ENCODE measurements at places on chromosomes 12 and 14. TPM values are rescaled to one million over a fixed set of nuclear protein-coding genes. Genes with fewer than 3 reads are reported as not detected.
A peak's percentile ranks its signal among the peaks of the same experiment; 100 is the strongest.

DNA sequence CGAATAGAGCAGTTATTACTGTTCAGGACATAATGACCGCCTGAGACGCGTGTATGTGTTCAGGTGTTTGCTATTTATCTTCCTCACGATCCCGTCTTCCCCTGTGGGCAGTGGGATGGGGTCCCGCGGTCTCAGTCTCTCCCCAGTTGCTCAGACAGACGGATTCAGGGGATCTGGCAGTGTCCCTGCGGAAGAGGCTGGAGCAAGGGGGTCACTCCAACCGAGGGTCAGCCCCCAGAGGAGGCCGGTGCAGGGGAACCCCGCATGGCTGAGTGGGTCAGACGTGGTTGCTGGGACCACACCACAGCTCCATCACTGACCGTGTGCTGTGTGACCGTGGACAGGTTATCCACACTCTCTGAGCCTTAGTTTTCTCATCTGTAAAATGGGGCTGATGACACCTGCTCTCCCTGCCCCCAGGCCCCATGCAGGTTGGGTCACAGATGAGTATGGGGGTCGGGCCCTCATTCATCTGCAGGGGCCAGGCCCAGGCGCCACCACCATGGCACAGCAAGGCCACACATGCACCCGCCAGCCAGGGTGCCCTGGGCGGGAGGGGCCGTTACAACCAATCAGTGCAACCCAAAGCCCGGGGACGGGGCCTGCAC is 5.2 kb downstream of the MMP17 start:
- no peaks in the 10 kb centered on the region for H3K27me3 ChIP-seq
- H3K4me3 ChIP-seq: no peak overlapping the region
- no peak overlapping the region for H3K27ac ChIP-seq
- DNase-seq: no peak

TRIAP1 gene
- total RNA-seq: 3.9 TPM

KLRK1 gene
- total RNA-seq: 12.8 TPM

DNA sequence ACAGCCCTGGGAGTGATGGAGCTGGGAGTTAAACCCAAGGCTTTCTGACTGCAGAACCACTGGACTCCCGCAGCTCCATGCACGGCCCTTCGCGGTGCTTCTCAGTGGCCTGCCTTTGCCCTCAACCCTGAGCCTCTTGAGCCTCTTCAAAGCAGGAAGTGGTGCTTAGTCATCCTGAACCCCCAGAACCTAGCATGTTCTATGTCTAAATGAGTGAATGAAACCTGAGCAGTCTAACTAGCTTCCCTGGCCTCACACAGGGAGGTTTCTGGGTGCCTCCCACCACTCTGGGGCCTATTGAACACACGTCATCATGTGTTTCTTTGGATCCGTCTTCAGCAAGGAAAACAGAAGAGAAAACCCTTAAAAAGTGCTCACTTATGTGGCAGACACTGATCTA is 117.9 kb upstream of the SFSWAP start:
- H3K4me3 ChIP-seq: no peak overlapping the region
- H3K27me3 ChIP-seq: no peaks in the 10 kb centered on the region
- H3K36me3 ChIP-seq: no peaks in the 10 kb centered on the region
- no peak for DNase-seq
- H3K4me1 ChIP-seq: no peaks in the 10 kb centered on the region
- no peak overlapping the region for H3K27ac ChIP-seq

KRT86 gene
- total RNA-seq: not detected

DNA sequence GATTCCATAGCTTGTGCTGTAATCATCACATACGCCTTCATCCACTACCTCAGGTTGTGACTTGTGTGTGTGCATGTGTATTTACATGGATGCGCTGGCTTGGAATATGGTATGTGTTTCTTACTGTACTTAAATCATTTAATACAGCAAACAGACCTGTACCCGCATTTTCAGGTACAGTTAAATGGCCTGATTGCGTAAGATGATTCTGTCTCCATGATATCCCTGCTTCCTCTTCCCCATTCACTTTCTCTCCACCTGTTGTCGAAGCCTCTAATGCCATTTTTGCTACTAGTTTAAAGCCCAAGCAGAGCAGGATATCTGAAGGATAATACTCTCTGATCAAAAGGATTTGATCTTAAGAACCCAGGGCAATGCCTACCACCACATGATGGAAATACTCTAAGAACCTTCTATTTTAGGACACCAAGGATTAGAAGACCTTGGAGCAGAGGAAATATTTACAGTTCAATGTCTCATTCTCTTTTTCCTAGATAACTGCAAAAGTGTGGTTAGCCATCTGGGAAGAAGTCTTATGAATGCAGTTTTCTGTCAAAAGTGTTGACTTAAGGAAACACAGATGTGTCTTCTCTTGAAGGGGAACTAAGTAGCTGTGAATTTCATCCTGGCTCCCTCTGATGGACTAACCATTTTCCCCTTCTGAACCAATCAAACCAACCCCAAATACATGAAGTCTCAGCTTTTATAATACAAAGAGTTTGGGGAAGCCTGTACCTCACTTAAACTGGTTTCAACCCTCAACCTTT is 78.7 kb downstream of the HELB start:
- no peaks in the 10 kb centered on the region for H3K4me1 ChIP-seq
- DNase-seq: no peak
- no peak overlapping the region for H3K4me3 ChIP-seq
- H3K27ac ChIP-seq: no peak overlapping the region
- no peaks in the 10 kb centered on the region for H3K36me3 ChIP-seq
- no peaks in the 10 kb centered on the region for H3K27me3 ChIP-seq

GRCh38 chr14:71651228-71651627 is 281.0 kb upstream of the RGS6 start:
- H3K4me3 ChIP-seq: no peak overlapping the region
- no peaks in the 10 kb centered on the region for H3K27me3 ChIP-seq
- H3K36me3 ChIP-seq: no peaks in the 10 kb centered on the region
- DNase-seq: no peak
- no peak overlapping the region for H3K27ac ChIP-seq

CLEC7A gene
- total RNA-seq: 7.9 TPM

TAS2R50 gene
- 2.9 TPM for total RNA-seq

- H3K4me1 ChIP-seq: peaks cover 72% of the 10 kb centered on the region
- no peaks in the 10 kb centered on the region for H3K27me3 ChIP-seq
- no peaks in the 10 kb centered on the region for H3K36me3 ChIP-seq
- peak overlapping the region; percentile 25 for H3K27ac ChIP-seq
- no peak overlapping the region for H3K4me3 ChIP-seq
Observed at GRCh38 chr12:124453419-124454351, 113.7 kb downstream of the NCOR2 start.

DNA sequence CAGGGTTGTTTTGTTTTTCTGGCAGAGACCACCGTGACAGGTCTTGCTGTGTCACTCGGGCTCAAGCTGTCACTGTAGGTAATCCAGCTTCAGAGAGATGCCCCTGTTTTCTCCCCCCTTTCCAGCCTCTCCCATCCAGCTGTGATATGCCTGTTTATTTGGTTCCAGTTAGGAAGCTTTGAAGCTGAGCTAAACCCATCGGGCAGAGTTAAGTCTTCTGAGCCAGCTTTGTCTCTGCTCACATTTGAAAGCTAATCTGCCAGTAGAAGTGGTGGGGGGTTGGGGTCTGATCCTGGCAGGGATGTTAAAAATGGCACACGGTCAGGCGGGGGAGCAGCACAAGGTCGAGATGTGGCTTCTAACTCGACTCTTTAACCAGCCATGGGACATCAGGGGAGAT is 130.0 kb downstream of the TSPAN9 start:
- no peak for DNase-seq
- no peak overlapping the region for H3K27ac ChIP-seq
- no peak overlapping the region for H3K4me3 ChIP-seq
- H3K27me3 ChIP-seq: no peaks in the 10 kb centered on the region

DNA sequence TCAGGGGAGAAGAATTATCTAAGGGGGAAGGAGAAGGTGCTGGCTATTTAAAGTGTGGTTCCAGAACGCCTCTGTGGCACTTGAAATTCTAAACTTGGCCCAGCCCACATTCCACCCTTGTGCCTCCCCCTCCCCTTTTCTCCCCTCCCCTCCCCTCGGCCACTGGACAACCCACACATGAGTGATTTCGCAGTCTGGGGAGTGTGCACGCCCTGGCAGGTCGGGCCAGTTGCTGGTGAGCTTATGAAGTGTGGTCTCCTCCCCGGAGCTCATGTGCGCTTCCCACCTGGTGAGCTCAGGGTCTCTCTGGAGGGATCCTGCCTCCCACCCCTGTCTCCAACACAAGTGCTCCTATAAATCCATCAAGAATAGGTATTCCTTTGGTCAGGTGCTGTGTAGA is at the start of gene SLC6A13:
TSS of gene SLC6A13 (minus strand) at position 20 of the 400 bp plus-strand sequence. CDS start 2,784 bp downstream, outside the sequence.
- no peaks in the 10 kb centered on the region for H3K36me3 ChIP-seq
- H3K4me1 ChIP-seq: no peaks in the 10 kb centered on the region
- DNase-seq: no peak

DNA sequence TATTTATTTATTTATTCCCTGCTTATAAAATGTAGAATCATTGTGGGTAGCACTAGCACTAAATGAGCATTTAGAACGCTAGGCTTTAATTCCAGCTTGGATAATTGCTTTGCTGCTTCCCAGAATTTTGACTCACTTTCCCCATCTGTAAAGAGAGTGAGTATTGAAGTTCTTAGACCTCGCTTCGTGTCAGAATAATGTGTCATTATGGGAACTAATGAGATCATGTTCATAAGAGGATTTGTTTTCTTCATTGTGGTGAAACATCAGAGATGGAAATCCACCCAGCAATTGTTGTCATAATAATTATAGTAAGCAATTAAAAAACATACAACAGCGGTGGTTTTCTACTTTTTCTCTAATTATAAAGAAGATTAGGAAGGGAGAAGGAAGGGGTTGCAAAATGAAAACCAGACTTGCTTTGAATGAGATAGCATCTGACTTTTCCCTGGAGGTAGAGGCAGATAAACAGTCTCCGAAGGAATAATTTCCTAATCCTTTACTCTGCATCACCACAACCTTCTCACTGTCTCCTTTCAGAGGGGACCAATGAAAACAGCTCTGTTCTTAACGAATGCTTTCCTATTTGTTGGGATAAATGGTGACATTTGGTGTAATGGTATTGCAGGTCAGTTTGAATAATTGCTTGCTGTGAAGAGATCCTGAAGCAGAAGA is 86.8 kb upstream of the ARHGAP5 start:
- H3K4me1 ChIP-seq: peaks cover 20% of the 10 kb centered on the region
- H3K36me3 ChIP-seq: no peaks in the 10 kb centered on the region
- H3K27ac ChIP-seq: no peak overlapping the region
- H3K4me3 ChIP-seq: no peak overlapping the region
- no peak for DNase-seq

GRCh38 chr14:95979339-95980042 is 59.7 kb upstream of the C14orf132 start:
- H3K4me1 ChIP-seq: no peaks in the 10 kb centered on the region
- no peak for DNase-seq
- no peak overlapping the region for H3K27ac ChIP-seq
- no peaks in the 10 kb centered on the region for H3K27me3 ChIP-seq

DNA sequence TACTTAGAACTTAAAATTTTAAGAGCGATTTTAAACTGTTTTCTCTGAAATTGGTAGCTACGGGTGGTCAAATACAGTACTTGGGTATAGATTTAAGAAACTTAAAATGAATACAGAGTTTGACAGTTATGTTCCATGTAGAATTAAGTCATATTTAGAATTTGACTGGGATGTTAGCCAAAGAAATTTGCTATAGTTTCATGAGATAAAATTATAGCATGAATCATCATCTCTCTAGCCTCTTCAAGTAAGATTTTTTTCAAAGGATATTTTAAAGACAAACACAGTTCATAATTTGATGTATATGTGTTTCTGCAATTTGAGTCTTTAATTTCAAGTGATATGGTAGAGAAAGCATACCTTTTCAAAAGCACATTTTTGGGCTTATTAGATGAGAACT is 41.0 kb downstream of the ZCRB1 start:
- no peaks in the 10 kb centered on the region for H3K27me3 ChIP-seq
- no peak overlapping the region for H3K27ac ChIP-seq
- H3K36me3 ChIP-seq: no peaks in the 10 kb centered on the region
- DNase-seq: no peak
- peaks cover 3% of the 10 kb centered on the region for H3K4me1 ChIP-seq

DNA sequence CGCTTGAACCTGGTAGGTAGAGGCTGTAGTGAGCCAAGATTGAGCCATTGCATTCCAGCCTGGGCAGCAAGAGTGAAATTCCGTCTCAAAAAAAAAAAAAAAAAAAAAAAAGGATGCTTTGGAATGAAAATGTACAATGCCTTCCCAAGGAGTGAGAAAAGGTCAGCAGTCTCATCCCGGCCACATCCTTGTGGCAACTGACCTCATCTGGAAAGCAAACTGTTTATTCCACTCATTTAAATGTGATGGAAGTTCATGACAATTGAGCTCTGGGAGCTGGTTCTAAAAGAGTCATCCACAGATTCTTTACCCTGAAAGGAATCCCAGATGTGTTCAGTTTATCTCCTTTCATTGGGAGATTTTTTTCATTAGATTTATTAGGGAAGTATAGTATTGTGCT is 19.4 kb upstream of the LIMA1 start:
- no peaks in the 10 kb centered on the region for H3K36me3 ChIP-seq
- H3K4me3 ChIP-seq: no peak overlapping the region
- H3K27me3 ChIP-seq: no peaks in the 10 kb centered on the region
- no peak for DNase-seq

DNA sequence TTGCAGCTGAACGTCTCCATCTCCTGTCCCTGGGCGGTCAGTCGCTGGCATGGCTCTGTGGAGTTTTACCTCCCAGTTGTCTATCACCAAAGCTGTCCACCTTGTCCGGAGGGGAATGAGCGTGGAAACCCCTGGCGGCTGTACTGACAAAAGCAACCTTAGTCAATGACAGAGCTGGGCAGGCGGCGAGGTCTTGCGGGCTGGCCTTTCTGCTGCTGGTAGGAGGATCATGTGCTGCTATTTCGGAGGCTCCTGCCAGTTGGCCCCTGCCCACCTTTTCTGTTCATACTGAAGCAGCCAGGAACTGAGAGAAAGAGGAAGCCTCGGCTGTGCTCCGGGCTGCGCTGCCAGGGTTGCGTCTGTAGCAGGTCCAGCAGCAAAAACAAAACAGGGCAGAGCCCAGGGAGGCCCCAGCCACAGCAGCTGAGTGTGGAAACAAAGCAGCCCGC is 57.7 kb downstream of the HMGA2 start:
- no peak for DNase-seq
- H3K4me1 ChIP-seq: peaks cover 16% of the 10 kb centered on the region
- peak overlapping the region; percentile 35 for H3K4me3 ChIP-seq
- no peaks in the 10 kb centered on the region for H3K27me3 ChIP-seq

TTC9 gene
- 6.1 TPM for total RNA-seq

OS9 gene
- 105 TPM for total RNA-seq

- no peaks in the 10 kb centered on the region for H3K36me3 ChIP-seq
- peak within 1 kb of the TSS; percentile 73 for H3K4me3 ChIP-seq
- peaks cover 48% of the 10 kb centered on the region for H3K4me1 ChIP-seq
- no peaks in the 10 kb centered on the region for H3K27me3 ChIP-seq
- no peak for DNase-seq
- H3K27ac ChIP-seq: peak within 1 kb of the TSS; percentile 97
Observed at GRCh38 chr14:23302290-23303225, at the start of gene PPP1R3E. Gene PPP1R3E (minus strand): TSS chr14:23302859. CDS start chr14:23302576, 283 bp downstream.

KCNH3 gene
- total RNA-seq: not detected

GRCh38 chr12:48878548-48878947 is 12.9 kb upstream of the RND1 start:
- H3K36me3 ChIP-seq: no peaks in the 10 kb centered on the region
- H3K27me3 ChIP-seq: no peaks in the 10 kb centered on the region
- peaks cover 7% of the 10 kb centered on the region for H3K4me1 ChIP-seq
- no peak for DNase-seq
- H3K4me3 ChIP-seq: no peak overlapping the region

All from vagina (tissue), 2 donors.